Activated T-cell treated with anti-CD3 and anti-CD28 coated beads for 48 hours (primary cell): ENCODE measurements at places on chromosomes 1 and 21.

DNA sequence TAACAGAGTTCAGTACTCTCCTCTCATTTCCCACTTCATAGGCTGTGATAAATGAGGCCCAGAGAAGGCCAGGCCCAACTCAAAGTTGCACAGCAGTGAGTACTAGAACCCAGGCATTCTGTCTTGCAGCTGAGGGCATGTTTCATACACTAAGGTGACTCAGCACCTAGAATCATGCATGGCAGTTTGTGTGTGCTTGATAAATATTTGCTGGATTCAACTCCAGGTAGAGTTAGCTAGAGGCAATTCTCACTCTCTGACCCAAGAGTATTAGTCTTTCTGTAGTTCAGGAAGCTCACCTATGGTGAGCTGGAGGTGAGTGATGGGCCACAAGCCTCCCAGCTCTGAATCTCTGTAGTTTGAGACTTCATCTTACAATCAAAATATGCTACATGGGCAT is 10.7 kb downstream of the NKAIN1 start:
- DNase-seq: no peak

- DNase-seq: no peak
Measured at GRCh38 chr1:54337928-54338327, 68.3 kb downstream of the SSBP3 start.

- no peak for DNase-seq
Measured at GRCh38 chr1:186183970-186184628, 191.0 kb downstream of the TPR start.

- no peak for DNase-seq
Measured at GRCh38 chr1:97365026-97365425, 555.8 kb downstream of the DPYD start.

DNA sequence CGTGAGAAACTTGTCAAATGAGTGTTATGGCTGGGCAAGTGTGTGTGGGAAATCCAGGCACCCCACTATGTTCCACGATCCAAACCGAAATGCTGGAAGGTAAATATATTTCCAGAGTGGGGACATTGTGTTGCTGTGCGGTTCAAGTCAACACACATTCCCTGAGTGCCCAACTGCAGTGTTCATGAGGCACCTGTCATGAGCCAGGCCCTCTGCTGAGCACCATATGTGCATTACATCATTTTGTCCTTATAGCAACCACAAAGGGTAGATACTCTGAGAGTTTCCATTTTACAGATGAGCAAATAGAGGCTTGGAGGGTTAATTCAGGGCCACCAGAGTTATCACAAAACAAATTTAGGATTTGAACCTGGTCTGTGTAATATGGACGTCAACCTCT is 59.9 kb upstream of the SOD1 start:
- DNase-seq: no peak

DNA sequence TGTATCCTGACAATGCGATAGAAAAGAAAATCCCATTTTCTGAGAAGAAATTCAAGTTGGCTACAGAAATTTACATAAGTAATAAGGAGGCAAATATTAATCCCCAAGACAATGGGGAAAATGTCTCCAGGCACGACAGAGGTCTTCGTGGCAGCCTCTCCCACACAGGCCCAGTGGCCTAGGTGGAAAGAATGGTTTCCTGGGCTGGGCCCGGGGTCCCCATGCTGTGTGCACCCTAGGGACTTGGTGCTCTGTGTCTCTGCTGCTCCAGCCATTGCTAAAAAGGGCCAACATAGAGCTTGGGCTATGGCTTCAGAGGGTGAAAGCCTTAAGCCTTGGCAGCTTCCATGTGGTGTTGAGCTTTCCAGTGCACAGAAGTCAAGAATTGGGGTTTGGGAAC is 102.5 kb upstream of the LYPLAL1 start:
- DNase-seq: no peak

DNA sequence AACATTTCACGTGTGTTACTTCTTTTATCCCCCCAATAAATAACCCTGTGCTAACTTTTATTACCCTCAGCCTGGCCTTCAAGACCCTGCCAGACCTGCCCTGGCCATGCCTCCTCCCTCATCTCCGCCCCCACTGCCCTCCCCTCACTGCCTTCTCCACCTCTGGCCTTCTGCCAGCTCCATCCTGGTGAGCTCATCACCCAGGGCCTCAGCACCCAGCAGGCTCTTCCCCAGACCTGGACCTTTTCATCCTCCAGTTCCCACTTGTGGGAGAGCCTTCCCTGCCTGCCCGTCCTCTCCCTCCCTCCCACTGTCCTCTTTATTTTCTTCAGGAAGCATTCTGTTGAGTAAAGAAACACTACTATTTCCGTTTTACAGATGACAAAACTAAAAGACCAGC is 72.0 kb downstream of the SLC66A1 start:
- DNase-seq: no peak
